ENCODE measurements at places on chromosomes 7 and 10. TPM values are rescaled to one million over a fixed set of nuclear protein-coding genes. Genes with fewer than 3 reads are reported as not detected.

The GFRA1 gene
- 0.95 TPM for total RNA-seq

The TMEM273 gene
- 3.7 TPM for total RNA-seq

The C10orf90 gene
- not detected for total RNA-seq

The GCK gene
- 0.51 TPM for total RNA-seq

Data from endothelial cell of umbilical vein (primary cell).